ENCODE measurements at places on chromosomes 2 and 18. TPM values are rescaled to one million over a fixed set of nuclear protein-coding genes. Genes with fewer than 3 reads are reported as not detected.
A peak's percentile ranks its signal among the peaks of the same experiment; 100 is the strongest.

GRCh38 chr2:62152000-62152399, 43.9 kb upstream of the B3GNT2 start:
- DNase-seq, result peak; percentile 38

- no peak for DNase-seq
These were observed 447.7 kb downstream of the SOX11 start for GRCh38 chr2:6139916-6140315.

GRCh38 chr2:8682719-8683667, 1.1 kb downstream of the ID2 start:
- DNase-seq, result peak; percentile 62

- no peak for DNase-seq
These were observed 520.1 kb downstream of the DSC3 start for GRCh38 chr18:30522288-30522929.

- no peak for DNase-seq
These were observed 165.5 kb upstream of the HAAO start for GRCh38 chr2:42957861-42958301.

POTEC gene
- not detected for total RNA-seq
